Kasumi-1 (cell line): ENCODE measurements at places on chromosomes 2 and 18.

GRCh38 chr18:52344881-52345280 lies 4.9 kb downstream of the DCC start:
- no peak for DNase-seq

- no peak for DNase-seq
Measured at GRCh38 chr2:67255933-67256615, 141.1 kb upstream of the ETAA1 start.

DNA sequence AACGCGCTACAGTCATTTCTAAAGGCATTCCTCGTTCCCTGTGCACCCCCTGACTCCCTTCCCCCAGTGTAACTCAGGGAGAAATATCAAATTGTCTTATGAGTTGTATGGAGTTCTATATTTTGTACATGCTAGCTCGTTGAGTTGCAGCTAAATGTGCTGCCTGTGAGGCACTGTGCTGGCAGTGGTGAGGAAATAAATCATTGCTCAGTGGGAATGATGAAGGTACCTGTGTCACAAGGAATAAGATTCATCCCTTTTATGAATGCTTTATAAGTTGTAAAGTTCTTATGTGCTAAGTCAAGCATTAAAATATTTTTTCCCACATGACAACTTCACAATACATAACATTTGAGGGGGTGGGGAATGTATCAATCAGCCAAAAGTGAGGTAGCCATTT lies 939.6 kb upstream of the CRIM1 start:
- no peak for DNase-seq

GRCh38 chr2:102033031-102033749 lies 41.4 kb downstream of the IL1R2 start:
- peak; percentile 96 for DNase-seq

DNA sequence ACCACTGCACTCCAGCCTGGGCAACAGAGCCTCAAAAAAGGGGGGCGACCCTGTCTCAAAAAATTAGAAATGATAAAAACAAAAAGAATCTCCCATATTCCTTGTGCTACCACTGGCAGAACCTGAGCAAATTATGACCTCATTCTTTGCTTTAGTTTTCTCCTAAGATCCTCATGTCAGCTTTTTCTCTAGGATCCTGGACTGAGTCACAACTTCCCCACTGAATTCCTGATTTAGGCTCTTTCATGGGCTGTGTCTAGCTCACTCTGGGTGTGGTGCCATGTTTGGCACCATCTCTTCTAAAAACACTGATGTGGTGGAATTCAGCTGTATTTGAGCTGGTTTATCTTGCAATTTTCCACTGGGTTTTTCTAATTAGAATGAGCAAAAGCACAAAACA lies 37.1 kb downstream of the EXOC6B start:
- no peak for DNase-seq

GRCh38 chr2:43180897-43181296 lies 45.5 kb downstream of the ZFP36L2 start:
- DNase-seq: no peak

- DNase-seq: no peak
Measured at GRCh38 chr2:85183076-85183475, 49.9 kb downstream of the TCF7L1 start.

DNA sequence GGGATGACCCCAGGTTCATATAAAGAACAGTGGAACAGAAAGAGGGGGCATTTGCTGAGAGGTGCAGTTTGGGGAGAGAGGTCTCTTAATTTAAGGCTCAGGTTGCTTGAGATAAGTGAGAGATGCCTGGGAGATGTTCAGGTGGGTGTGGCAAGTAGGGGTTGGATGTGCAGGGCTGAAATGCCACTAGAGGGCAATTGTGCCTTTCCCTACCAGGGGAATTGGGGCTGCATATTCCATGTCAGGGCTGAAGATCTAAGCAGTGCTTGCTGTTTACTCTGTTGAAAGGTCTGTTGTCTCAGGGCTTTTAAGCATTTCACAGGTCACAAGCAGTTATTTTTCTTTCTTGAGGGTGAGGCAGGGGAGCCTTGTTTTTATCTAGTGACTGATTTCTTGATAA lies 7.8 kb downstream of the CCDC85A start:
- peak; percentile 59 for DNase-seq

DNA sequence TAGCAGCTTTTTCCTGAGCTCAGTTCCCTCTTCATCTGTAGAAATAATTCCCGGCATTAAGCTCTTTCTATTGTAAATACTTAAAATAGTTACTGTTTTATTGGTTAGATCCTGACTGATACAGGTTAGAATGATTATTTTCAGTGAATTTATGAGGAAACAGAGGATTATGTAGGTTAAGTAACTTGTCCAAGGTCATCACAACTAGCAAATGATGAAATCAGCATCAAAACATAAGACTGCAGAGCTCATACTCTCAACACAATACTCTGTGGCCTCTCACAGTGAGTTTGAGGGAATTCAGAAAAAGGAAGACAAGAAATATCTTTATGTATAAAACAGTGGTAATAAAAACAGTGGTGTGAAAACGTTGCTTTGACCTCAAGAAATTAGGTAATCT lies 113.2 kb upstream of the DLX2 start:
- DNase-seq: no peak

GRCh38 chr2:7405861-7406715 lies 488.9 kb downstream of the RNF144A start:
- no peak for DNase-seq

DNA sequence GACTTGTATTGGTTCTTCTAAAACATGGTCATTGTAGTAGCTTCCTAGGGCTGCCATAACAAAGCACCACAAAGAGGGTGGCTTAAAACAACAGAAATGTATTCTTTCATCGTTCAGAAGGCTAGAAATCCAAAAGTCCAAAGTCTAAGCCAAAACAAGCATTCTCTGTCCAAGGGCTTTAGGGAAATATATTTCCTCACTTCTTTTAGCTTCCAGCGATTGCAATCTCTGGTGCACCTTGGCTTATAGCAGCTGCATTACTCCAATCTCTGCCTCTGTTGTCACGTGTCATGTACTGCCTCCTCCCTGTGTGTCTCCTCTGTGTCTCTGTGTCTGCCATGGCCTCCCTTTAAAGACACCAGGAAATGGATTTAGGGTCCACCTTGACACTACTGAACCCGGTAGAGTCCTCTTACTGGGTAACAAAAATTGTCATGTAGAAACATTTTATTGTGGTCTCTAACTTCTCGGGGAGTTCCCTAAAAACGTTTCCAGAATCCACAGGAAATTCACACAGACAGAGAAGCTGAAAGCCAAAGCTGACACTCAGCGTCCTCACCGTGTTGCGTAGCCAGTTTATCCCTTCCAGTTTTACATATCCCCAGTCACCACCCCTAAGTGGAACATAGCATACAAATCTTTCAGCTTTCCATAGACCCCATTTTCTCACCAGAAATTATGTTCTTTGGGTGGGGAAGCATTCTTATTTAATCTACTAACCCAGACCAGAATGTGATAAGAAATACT lies 20.7 kb upstream of the TTN start:
- no peak for DNase-seq

GRCh38 chr18:63199743-63200241 lies 119.8 kb downstream of the BCL2 start:
- no peak for DNase-seq
